Breast epithelium (tissue), 4 donors: ENCODE measurements at places on chromosomes 5 and 9. TPM values are rescaled to one million over a fixed set of nuclear protein-coding genes. Genes with fewer than 3 reads are reported as not detected.

The KDM3B gene
- 61.3 TPM for total RNA-seq

DNA sequence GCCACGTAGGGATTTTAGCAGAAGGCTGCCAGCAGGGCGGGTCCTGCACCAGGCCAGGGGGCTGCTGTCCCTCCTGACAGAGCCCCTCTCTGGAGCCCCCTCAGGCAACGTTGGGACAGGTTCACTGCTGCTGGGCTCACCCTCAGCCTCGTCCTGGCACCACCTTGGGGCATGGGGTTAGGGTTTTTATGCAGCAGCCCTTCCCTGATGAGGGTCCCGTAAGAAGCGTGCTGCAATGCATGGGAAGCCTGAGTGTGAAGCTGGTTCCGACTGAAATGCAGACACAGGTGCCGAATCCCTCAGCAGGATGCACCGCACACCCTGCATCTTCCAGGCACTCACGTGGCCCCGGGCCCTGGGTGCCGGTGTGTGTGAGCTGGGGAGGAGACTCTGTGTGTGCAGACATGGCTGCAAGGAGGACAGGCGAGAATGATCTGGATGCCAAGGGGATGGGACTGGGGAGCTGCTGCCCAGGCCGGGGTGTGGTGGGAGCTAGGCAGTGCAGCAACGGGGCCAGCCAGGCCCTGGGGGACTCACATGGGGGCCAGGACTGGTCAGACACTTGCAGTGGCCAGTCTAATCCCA lies 27.1 kb downstream of the ZDHHC11B start:
- no peak for DNase-seq
- H3K4me1 ChIP-seq: peaks cover 6% of the 10 kb centered on the region
- H3K27me3 ChIP-seq: no peaks in the 10 kb centered on the region

The NR2F1-AS1 gene
- 15.2 TPM for total RNA-seq

DNA sequence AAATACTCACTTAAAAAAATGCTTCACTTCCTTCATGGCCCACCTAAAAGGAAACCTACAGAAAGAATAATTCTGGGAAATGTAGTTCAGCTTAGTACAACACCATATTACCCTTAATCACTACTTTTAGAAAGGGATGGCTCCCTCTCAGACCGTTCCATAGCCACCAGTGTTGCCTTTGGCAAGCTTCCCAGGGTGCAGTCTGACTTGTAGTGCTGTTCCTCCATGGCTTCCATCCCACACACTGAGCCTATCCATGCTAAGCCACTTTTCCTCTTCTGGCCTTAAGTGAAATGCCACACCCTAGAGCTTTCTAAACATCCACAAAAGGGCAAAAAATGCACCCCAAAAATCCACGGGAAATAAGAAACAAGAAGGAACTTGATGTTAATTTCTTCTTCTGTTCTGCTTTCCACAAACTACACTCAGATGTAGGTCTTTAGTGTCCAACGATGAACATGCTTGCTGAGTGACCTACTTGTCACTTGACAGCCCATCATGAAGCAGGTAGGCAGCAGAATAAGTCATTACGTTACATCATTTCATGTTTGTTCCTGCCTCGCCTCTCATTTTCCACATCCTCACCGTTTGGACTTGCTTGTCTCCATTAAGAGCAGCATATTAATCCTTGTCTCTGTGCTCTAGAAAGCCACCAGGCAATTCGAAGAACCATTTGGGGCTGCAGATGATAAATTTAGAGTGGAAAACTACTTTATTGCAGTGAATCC lies 391.1 kb upstream of the GRAMD2B start:
- H3K27ac ChIP-seq: no peak overlapping the region
- no peaks in the 10 kb centered on the region for H3K4me1 ChIP-seq
- DNase-seq: no peak

DNA sequence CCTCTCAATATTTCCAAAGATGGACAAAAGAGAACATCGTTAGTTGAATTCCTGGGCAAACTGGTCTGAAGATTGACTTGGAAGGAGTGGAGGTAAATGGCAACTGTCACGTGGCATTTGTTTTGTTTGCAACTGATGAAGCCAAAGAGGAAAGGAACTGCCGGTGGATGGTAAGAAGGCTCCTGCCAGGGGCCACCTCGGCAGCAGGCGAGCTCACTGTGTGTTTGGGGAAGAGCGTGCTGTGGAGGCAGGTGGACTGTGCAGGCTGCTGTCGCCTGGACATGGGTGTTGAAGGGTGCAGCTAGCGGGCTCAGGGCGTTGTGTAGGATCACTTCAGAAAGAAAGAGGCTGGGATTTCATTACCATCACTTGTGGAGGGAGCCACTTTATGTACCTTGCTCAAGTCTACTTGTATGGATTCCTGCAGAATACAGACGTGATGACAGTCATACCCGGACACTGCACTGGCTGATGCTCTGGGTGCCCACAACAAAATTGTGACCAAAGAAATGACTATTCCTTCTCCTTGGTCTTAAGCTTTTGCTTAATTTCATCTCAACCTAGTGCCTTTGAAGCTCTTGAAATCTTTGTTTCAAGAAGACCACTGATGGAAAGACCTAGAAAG lies 72.7 kb downstream of the MAP1B start:
- peak overlapping the region; percentile 88 for H3K27ac ChIP-seq
- no peaks in the 10 kb centered on the region for H3K36me3 ChIP-seq
- peak overlapping the region; percentile 25 for H3K4me3 ChIP-seq
- H3K27me3 ChIP-seq: no peaks in the 10 kb centered on the region

The OR13C3 gene
- total RNA-seq: not detected

The NPR3 gene
- total RNA-seq: 2.0 TPM

- no peak overlapping the region for H3K27ac ChIP-seq
- DNase-seq: no peak
- no peaks in the 10 kb centered on the region for H3K36me3 ChIP-seq
- no peak overlapping the region for H3K4me3 ChIP-seq
Observed at GRCh38 chr9:124137944-124138335, 119.8 kb upstream of the NEK6 start.

The SLC6A18 gene
- not detected for total RNA-seq

DNA sequence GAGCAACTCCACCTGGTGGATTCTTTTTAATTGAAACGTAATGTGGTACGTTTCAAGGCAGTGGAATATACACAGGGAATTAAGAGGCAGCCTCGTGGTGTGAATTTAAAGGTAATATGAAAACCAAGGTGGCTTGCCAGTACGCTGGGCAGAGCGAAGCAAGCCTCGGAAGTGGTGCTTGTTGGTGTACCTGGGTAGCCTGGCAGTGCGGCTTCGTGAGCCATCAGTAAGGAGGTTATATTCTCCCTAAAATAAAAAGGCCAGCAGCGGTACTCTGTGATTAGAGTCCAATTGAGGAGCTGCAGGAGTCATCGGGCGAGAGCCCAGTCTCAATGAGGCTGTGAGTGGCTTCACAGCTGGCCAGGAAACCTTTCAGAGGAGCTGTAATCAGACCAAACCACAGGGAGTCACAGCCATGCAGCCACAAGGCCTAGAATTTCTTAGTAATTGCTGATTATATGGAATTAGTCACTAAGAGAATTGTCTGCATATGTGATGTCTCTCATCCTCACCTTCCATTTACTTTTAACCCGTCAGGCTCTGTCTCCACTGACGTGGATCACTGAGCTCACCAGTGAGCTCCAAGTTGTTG lies 57.7 kb downstream of the DCP2 start:
- H3K27ac ChIP-seq: no peak overlapping the region
- DNase-seq: no peak
- no peaks in the 10 kb centered on the region for H3K27me3 ChIP-seq
- H3K36me3 ChIP-seq: no peaks in the 10 kb centered on the region
- no peaks in the 10 kb centered on the region for H3K4me1 ChIP-seq

- no peaks in the 10 kb centered on the region for H3K27me3 ChIP-seq
- no peaks in the 10 kb centered on the region for H3K36me3 ChIP-seq
- no peak for DNase-seq
- no peaks in the 10 kb centered on the region for H3K4me1 ChIP-seq
- no peak overlapping the region for H3K27ac ChIP-seq
Observed at GRCh38 chr9:249025-249424, 34.4 kb downstream of the DOCK8 start.

The THOC3 gene
- total RNA-seq: 48.9 TPM

DNA sequence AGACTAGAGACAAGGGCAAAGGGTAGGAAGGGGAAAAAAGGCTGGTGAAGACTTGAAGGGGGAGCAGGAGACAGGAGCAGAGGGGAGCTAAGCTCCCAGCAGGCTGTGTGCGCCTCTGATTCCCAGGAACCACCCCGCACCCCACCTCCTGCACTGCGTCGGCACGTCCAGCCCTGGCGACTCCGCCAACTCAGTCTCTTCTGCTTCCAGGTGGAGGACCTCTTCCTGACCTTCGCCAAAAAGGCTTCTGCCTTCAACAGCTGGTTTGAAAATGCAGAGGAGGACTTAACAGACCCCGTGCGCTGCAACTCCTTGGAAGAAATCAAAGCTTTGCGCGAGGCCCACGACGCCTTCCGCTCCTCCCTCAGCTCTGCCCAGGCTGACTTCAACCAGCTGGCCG lies 30.5 kb downstream of the DYNC2I2 start:
- no peaks in the 10 kb centered on the region for H3K4me1 ChIP-seq
- H3K36me3 ChIP-seq: peaks cover under 1% of the 10 kb centered on the region
- H3K27me3 ChIP-seq: no peaks in the 10 kb centered on the region
- H3K4me3 ChIP-seq: no peak overlapping the region
- no peak for DNase-seq

- H3K27ac ChIP-seq: peak overlapping the region; percentile 61
- DNase-seq: no peak
- H3K27me3 ChIP-seq: no peaks in the 10 kb centered on the region
- peaks cover 20% of the 10 kb centered on the region for H3K36me3 ChIP-seq
Observed at GRCh38 chr5:177336112-177336511, 15.4 kb downstream of the LMAN2 start.

GRCh38 chr5:52497133-52497693 lies 290.5 kb upstream of the ITGA1 start:
- no peak overlapping the region for H3K27ac ChIP-seq
- no peak overlapping the region for H3K4me3 ChIP-seq
- DNase-seq: no peak
- H3K4me1 ChIP-seq: no peaks in the 10 kb centered on the region
- H3K27me3 ChIP-seq: no peaks in the 10 kb centered on the region
- H3K36me3 ChIP-seq: no peaks in the 10 kb centered on the region

The FAXDC2 gene
- total RNA-seq: 43.9 TPM

The CER1 gene
- total RNA-seq: not detected

- no peaks in the 10 kb centered on the region for H3K27me3 ChIP-seq
- H3K4me1 ChIP-seq: no peaks in the 10 kb centered on the region
- H3K4me3 ChIP-seq: no peak overlapping the region
- no peak for DNase-seq
Observed at GRCh38 chr5:60196385-60197113, 303.0 kb upstream of the PDE4D start.

DNA sequence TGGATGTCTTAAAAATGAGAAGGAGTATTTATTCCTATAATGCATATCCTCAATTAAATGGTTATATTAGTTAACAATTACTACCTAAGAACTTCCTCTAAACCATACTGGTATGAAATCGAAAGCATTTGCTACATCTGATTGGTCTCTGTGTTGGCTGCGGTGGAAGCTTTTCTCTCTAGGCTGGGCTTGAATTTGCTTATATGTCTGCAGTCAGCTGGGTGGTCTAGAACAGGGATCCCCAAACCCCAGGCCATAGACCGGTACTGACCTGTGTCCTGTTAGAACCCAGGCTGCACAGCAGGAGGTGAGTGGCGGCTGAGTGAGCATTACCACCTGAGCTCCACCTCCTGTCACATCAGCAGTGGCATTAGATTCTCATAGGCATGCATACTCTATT lies 112.3 kb downstream of the TLE4 start:
- H3K27ac ChIP-seq: no peak overlapping the region
- H3K27me3 ChIP-seq: no peaks in the 10 kb centered on the region
- H3K36me3 ChIP-seq: no peaks in the 10 kb centered on the region
- DNase-seq: no peak

GRCh38 chr9:135698236-135698635 lies 1.0 kb downstream of the SOHLH1 start:
- no peaks in the 10 kb centered on the region for H3K36me3 ChIP-seq
- DNase-seq: no peak
- H3K4me3 ChIP-seq: no peak overlapping the region
- no peak overlapping the region for H3K27ac ChIP-seq

DNA sequence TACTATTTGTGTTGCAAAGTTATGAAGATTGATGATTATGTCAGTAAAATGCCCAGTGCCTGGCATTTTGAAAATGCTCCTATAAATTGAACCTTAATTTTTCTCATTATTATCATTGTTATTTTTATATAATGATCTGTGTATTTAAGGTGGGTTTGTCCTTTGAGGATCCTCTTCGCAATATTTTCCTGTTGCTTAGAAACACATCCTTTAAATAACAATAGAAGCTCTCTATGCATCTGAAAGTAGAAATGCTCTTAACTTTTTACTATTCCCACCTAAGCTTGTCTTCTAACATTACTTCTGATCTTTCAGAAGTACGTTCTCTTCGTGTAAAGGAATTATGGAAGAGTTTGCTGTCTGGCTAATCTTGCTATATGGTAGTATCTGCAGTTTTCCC lies 214.7 kb upstream of the TLX3 start:
- H3K36me3 ChIP-seq: no peaks in the 10 kb centered on the region
- H3K4me1 ChIP-seq: no peaks in the 10 kb centered on the region
- no peak overlapping the region for H3K4me3 ChIP-seq
- no peaks in the 10 kb centered on the region for H3K27me3 ChIP-seq
- DNase-seq: no peak

The PHF24 gene
- 0.33 TPM for total RNA-seq

The ACTBL2 gene
- 1.2 TPM for total RNA-seq

The F12 gene
- total RNA-seq: 2.6 TPM

DNA sequence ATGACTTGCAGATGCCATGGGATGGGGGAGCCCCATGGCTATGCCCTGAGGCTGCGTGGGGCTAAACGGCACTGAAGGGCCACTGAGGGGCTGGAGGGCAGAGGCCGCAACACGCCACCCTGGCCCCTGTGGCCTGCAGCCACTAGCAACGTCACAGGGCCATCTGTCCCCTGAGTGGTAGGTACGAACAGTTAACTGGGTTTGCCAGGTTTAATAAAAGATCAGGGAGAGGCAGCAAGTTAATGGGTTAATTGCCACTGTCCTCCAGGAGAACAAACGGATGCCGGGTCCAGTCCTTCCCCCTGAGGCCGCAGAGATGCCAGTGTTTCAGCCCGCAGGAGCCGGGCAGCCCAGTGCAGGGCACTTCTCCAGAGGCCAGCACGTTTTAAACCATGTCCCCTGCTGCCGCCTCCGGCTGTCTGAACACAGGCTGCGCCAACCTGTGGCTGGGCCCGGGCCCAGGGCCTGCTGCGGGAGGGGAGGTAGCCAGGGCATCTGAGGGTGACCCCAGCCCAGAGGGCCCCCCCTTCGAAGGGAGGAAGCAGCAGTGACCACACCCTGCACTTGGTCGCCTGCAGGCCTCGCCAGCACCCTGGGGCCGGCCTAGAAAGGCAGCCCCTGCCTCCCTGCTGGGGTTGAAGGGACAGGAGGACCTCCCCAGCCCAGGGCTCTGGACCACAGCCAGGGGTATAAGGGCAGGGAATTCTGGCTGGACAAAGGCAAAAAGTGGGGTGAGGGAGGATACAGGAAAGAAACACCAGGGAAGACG lies 227.3 kb downstream of the FANCC start:
- H3K4me1 ChIP-seq: peaks cover 9% of the 10 kb centered on the region
- H3K4me3 ChIP-seq: no peak overlapping the region
- no peaks in the 10 kb centered on the region for H3K27me3 ChIP-seq

The GRIA1 gene
- 0.88 TPM for total RNA-seq
